ENCODE measurements at places on chromosomes 6 and 20. TPM values are rescaled to one million over a fixed set of nuclear protein-coding genes. Genes with fewer than 3 reads are reported as not detected.

The OLIG3 gene
- total RNA-seq: not detected

The CGA gene
- not detected for total RNA-seq

GRCh38 chr20:63293456-63293855 lies 470 bp downstream of the COL20A1 start:
- no peak for DNase-seq

GRCh38 chr6:16591396-16592222 lies 169.7 kb downstream of the ATXN1 start:
- DNase-seq: no peak

DNA sequence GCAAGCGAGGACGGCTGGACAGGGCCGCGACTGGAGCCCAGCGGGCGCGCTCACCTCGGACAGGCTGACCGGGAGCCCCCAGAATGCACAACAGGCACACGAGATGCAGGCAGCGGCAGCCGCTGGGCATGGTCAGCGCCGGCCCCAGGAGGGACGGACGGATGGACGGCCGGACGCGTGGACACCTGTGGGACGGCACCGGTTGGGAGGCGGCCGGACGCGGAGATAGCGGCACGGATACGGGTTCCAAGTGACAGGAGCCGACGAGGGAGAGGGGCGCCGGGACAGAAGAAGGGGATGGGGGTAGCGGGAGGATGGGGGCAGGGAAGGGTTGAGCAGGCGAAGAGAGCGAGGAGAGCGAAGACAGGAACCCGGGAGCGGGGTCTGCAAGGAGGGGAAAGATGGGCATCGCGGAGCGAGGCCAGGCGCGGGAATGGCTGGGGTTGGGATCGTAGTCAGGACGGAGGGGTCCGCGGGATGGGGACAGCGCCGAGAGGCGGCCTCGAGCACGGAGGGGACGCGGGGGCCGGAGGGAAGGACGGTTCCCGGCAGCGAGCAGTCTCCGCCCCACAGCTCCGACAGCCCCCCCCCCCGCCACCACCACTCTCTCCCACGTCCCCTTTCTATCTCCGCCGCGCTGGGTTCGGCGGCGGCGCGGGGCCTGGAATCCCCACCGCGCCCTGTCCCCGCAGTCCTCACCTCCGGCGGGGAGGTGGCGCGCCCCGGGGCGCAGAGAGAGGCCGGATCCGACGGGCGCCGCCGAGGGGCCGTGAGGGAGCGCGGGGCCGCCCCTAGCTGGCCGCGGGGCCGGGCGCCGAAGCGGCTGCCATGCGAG lies 435 bp downstream of the DLK2 start:
- no peak for DNase-seq

All from glomerular endothelial cell (primary cell).